ENCODE measurements at places on chromosomes 4 and X.

GRCh38 chrX:69282893-69283690 is 117.8 kb upstream of the PJA1 start:
- no peak for DNase-seq

GRCh38 chr4:68883870-68884269 is 67.7 kb downstream of the UGT2A3 start:
- no peak for DNase-seq

GRCh38 chr4:8165374-8165896 is 6.8 kb upstream of the ABLIM2 start:
- no peak for DNase-seq

GRCh38 chrX:153600032-153600373 is 1.1 kb upstream of the CCNQ start:
- DNase-seq: peak; percentile 2

DNA sequence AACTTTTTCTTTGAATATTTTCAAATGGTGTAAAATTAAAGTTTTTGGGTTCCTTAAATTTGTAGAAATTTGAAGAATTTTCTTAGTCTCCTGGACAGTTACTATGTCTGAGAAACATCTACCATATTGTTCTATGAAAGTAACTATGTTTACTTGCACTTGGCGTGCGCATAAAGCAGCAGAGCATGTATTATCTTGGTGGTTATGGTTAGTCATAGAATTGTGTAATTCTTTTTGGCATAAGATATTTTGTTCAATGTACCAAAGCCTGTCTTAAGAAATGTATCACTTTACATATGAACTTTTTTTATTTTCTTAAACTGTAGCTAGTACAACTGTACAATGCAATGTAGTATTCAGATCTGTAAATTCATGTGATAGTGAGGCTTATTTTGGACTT is 49.2 kb downstream of the CDS1 start:
- no peak for DNase-seq

Data from activated naive CD4-positive, alpha-beta T cell treated with Interleukin-2 at 50 U/mL for 16 hours (primary cell).